ENCODE measurements at places on chromosomes 1 and 21.

DNA sequence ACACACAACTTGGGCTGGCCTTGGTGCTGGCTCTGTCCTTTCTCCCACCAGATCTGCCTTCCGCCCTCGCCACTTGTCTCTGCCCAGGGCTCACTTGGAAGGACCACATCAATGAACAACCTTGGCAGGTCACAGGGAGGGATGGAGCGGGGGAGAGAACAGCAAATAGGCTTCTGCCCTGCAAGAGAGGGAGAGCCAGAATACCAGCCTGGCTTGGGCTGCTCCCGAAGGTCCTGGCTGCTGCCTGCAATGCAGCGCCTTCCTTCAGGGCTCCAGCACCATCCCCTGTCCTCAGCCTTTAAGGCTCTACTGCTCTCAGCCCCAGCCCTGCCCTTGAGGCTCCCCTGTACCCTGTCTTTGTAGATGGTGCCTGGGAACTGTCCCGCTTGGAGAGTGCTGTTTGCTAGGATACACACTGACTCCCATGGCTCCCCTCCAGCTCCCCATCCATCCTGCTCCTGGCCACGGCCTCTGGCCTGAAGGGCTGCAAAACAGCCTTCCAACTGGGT, 43.8 kb downstream of the HIVEP3 start:
- DNase-seq = no peak

DNA sequence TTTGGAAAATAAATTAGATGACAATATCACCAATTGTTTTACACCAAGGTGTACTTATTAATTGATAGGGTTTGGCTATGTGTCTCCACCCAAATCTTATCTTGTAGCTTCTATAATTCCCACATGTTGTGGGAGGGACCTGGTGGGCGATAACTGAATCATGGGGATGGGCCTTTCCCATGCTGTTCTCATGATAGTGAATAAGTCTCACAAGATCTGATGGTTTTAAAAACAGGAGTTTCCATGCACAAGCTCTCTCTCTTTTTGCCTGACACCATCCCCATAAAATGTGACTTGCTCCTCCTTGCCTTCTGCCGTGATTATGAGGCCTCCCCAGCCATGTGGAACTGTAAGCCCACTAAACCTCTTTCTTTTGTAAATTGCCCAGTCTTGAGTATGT, 131.0 kb upstream of the LMO4 start:
- no peak for DNase-seq

- DNase-seq = peak; percentile 21
Observed at GRCh38 chr1:162019006-162019405, 4.7 kb downstream of the OLFML2B start.

- DNase-seq = no peak
Observed at GRCh38 chr1:238999944-239000343, 386.4 kb upstream of the CHRM3 start.

DNA sequence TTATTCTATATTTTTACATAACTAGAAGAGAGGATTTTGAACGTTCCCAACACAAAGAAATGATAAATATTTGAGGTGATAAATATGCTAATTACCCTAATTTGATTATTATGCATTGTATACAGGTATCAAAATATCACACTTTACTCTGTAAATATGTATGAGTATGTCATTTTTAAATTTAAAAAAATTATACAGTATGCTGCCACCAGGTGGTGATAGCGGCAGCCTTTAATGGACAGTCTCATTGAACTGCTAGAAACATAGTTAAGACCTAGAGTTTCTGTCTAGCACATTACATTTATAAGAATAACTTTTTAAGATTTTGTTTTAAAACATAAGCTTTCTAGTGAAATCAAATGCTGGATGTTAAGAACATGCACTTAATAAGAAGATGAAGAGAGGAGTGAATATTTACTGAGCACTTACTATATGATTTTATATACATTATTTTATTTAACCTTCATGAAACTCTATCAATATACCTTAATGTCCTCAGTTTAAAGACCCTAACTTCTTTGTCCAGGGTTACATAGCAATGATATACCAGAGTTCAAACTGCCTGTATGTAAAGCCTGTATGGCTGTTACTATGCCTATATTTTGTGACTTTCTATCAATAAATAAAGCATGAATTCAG, 207.1 kb downstream of the NUF2 start:
- DNase-seq = no peak

GRCh38 chr1:91883470-91883869, 2.5 kb downstream of the TGFBR3 start:
- no peak for DNase-seq

DNA sequence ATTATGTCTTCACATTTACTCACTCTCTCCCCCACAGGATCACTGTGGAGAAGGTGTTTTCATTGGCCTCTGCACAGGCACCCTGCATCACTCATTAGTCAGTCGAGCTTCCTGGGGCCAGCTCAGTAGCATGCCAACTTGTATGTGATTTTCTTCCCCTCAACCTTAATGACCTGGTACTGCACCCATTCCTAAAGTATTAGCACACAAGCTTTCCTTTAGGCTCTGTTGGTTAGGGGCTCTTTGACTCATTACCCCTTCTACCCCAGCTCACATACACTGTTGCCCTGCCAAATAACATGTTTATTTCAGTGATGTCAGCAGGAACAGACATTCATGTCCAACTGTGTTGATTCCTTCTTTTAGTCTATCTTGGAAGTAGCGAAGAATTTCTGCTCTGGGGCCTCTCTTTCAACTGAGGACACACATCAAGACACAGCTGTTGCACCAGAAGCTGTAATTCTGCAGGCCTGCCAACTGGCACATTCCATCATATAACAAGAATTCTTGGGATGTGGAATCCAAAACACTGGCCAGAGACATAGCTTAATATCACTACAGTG, 603.5 kb upstream of the ADAMTS5 start:
- no peak for DNase-seq

- no peak for DNase-seq
Observed at GRCh38 chr1:28035420-28035819, 53.0 kb downstream of the EYA3 start.

DNA sequence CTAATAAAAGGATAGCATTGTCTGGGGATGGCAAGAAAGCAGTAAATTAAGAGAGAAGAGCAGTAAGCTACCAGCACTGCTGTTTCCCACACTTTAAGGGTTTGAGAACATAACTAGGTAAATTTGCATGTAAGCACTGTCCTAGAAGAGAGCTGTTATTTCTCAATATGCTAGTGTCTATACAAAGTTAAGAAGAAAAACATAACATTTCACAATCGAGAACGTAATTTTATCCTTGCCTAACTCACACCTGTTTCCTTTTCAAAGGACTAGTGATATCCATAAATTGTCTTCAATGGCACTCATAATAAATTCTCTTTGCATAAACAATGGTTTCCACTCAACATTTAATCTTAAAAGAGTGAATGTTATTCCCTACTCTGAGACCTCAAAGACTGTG, 576.0 kb downstream of the PTBP2 start:
- no peak for DNase-seq

DNA sequence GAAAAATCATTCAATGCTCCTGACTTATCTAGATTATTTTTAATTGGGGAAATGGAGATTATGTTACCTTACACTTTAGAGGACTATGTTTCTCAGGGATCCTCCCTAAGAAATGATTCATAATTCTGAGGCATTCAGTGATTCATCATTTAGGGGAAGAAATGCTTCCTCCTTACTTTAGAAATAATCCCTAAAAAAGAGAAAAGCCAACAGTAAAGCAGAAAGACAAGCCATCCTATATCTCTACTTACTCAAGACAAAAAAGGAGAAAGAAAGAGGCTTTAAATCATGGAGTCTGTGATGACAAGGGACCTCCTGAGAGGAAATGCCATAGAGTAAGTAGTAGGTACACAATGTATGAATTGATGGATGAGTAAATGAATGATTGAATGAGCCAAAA, 137.0 kb downstream of the BRINP2 start:
- DNase-seq = no peak

DNA sequence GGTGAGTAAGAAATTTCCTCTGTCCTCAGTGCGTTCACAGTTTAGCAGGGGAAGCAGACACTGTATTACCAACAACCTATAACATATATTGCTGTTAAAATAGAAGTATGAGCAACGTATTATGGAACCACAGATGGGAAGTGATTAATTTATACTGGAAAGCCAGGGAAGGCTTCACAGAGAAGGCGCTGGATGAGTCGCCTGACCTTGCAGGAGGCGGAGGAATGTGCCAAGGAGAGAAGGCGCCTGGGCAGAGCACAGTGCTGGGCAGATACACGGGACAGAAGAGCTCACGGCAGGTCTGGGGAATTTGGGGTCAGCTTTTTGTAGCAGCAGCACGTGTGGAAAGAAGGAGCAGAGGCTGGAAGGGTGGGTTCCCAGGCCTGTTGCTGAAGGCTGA, 116.3 kb downstream of the DHRS3 start:
- DNase-seq = no peak

DNA sequence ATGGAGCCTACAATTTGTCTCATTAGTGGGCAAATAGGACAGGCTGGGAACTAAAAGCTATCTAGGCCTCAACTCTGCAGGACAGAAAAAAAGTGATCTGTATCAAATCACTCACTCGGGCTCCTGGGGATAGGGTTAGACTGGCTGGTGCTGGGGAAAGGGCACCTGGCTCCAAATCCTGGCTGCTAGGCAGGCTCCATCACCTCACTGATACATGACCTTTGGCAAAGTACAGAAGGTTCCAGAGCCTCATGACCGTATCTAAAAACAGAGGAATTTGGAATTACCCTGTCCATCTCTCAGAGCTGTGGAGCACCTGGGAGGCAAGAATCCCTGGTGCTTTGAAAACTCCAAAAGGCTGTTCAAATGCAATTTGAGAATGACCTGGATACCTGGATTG, 51.7 kb downstream of the SUSD4 start:
- no peak for DNase-seq

GRCh38 chr1:28437924-28438699, 67.7 kb upstream of the RCC1 start:
- peak; percentile 34 for DNase-seq

DNA sequence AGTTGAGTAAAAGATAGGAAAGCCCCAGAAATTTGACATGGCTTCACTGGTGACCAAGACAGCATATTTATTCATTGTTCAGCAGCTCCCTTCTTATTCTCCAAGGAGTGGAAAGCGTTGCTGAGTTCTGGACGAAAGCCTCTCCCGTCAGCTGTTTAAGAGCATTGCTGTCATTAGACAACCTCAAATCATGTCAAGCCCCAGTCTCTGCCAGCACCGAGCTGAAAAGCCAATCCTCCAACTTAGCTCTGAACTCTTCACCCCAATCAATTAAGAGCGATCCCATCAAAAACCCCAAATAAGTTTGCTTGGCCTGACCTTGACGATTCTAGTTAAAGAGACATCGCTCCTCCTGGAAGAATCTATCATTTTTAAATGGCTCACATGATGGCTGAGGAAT, 110.8 kb downstream of the PLPP3 start:
- no peak for DNase-seq

DNA sequence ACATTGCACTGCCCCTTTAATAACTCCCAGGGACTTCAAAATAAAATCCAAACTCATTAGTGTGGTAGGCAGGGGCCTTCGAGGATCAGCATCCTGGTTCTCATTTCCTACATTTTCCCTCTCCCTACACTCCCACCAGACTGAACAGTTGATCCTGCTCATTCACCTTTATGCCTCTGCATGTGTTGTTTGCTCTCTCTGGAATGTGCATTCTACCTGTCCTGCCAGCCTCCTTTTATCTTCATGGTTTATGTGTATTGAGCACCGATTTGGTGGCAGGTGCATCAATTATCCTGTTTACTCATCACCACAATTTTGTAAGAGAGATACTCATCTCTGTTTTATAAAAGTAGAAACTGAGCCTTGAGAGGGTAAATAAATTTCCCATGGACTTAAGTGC, 125.0 kb downstream of the ADSS2 start:
- DNase-seq = no peak

- DNase-seq = no peak
Observed at GRCh38 chr1:23911921-23912320, 1.2 kb downstream of the CNR2 start.

DNA sequence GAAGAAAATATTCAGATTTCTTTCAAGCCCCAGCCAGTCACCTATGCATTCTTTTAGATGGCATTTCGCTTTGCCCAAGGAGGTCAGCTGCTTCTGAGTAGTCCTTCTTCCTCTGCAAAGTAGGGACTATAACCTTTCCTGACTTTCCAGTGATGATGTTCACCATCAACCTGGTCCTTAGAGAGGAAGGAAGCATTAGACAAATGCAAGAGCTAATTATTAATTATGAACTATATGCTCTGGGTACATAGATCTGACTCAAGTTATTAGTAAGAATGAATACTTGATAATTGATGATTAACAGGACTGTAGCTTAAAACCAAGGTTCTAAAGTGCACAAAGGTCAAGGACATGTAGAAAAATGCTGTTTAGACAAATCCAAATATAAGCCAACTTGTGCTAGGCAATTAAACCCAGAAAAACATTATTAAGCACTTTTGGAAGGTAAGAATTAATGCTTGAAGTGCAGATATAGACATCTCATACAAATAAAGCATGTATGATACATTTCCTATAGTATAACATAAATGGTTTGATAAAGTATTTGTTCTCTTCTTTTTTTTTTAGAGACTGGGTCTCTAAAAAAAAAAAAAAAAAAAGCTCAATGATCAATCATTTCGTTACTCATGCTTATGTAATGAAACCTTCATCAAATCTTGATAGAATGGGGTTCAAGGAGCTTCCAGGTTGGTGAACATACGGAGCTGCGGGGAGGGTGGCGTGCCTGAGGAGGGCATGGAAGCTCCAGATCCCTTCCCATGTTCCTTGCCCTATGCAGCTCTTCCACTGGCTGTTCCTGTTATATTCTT, 11.2 kb upstream of the AGMAT start:
- no peak for DNase-seq

- no peak for DNase-seq
Observed at GRCh38 chr1:211318576-211319280, 7.9 kb upstream of the TRAF5 start.

DNA sequence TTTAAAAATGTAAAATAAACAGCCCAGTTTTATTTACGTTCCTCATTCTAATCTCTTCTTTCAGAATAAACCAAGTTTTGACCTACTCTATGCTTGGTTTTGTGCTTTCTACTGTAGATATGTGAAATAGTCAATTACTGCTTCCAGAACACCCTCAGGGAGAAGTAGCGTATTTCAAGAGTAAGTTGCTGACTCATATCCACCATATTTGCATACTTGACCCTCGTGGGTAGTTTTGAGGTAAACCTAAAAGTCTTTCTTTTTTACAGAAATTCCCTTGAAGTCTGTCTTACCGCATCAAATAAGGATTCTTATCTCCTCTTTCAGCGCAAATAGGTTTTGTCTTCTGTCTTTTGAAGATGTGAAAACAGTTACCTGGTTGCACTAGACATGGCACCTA, 1.4 kb upstream of the OR2L3 start:
- no peak for DNase-seq

DNA sequence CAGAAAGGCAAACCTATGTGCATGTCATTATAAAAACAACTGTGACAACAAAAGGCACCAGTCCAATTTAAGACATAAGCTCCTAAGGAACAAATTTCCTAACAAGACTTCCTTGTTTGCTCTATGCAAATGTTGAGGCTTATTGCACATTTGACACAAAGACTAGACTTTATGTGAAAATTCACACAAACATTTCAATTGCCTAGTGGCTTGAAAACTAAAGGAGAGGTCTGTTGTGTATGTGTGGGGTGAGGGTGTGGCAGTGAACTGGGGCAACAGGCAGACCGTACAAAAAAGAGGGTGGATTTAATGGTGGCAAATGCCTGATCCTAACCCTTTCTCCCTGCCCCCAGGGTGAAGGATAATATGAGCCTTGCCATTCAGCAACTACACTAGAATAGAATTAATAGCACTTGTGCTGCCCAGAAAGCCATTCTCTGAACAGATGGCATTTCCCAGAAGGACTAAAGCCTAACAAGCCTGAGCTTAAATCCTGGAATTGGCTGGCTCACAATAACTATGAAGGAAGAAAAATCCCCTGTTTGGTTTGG, 73.9 kb downstream of the GLUL start:
- DNase-seq = no peak
